Activated CD8-positive, alpha-beta memory T cell treated with anti-CD3 and anti-CD28 coated beads, Interleukin-2, amount 10 ng/mL, durations not matched to agents 7 days and 5 days (primary cell): ENCODE measurements at places on chromosomes 3 and 15. TPM values are rescaled to one million over a fixed set of nuclear protein-coding genes. Genes with fewer than 3 reads are reported as not detected.

The CFAP100 gene
- not detected for total RNA-seq

The IGSF10 gene
- not detected for total RNA-seq

The BLM gene
- total RNA-seq = 92.7 TPM

GRCh38 chr3:159028706-159029105, 226.9 kb downstream of the MFSD1 start:
- no peak overlapping the region for H3K4me3 ChIP-seq
- H3K36me3 ChIP-seq = no peaks in the 10 kb centered on the region
- no peak for DNase-seq

DNA sequence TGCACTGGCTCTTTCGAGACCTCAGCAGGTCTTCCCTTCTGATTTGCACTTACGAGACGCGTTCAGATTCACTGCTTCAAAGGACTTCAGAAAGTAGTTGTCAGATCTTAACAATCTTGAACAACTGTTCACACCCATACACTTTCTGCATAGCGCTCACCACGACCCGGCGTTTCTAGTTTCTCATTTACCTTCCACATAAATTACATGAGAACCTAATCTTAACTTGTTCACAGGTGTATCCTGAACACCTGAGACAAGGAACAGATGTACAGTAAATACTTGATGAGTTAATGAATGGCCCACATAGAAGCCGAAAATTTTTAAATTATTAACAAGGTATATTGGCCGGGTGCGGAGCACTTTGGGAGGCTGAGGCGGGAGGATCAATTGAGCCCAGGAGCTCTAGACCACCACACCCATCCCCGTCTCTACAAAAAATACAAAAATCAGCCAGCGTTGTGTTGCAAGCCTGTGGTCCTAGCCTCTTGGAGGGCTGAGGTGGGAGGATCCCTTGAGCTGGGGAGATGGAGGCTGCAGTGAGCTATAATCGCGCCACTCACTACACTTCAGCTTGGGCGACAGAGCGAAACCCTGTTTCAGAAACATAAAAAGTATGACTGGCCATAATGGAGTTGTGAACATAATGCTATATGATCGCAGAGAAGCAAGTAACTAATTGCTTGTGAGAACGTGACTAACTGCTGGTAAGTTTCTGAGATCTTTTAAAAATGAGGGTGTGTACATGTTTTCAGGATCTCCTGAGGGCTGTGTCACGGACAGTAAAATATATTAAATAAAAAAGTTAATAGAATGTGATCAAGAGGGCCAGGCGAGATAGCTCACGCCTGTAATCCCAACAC, 984 bp upstream of the SMARCC1 start:
- no peak for DNase-seq
- no peaks in the 10 kb centered on the region for H3K27me3 ChIP-seq
- peaks cover 22% of the 10 kb centered on the region for H3K4me1 ChIP-seq
- H3K36me3 ChIP-seq = no peaks in the 10 kb centered on the region

The MED12L gene
- total RNA-seq = 2.2 TPM

GRCh38 chr3:126852511-126852910, 130.4 kb upstream of the PLXNA1 start:
- no peak for DNase-seq
- no peaks in the 10 kb centered on the region for H3K4me1 ChIP-seq
- H3K27me3 ChIP-seq = no peaks in the 10 kb centered on the region
- no peak overlapping the region for H3K4me3 ChIP-seq

DNA sequence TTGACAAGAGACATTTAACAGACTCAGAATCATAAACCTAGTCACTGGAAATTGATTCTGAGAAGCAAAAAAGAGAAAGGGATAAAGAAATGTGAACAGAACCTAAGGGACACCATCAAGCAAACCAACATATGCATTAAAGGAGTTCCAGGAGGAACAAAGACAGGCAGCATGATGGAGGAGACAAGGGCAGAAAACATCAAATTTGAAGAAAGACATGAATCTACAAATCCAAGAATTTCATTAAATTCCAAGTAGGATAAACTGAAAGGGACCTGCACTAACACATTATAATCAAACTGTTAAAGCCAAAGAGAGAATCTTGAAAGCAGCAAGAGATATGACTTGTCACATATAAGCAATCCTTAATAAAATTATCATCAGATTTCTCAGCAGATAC, 122.3 kb downstream of the STT3B start:
- H3K36me3 ChIP-seq = peaks cover 24% of the 10 kb centered on the region
- H3K4me1 ChIP-seq = no peaks in the 10 kb centered on the region
- H3K4me3 ChIP-seq = no peak overlapping the region
- H3K27ac ChIP-seq = no peak overlapping the region
- DNase-seq = no peak

DNA sequence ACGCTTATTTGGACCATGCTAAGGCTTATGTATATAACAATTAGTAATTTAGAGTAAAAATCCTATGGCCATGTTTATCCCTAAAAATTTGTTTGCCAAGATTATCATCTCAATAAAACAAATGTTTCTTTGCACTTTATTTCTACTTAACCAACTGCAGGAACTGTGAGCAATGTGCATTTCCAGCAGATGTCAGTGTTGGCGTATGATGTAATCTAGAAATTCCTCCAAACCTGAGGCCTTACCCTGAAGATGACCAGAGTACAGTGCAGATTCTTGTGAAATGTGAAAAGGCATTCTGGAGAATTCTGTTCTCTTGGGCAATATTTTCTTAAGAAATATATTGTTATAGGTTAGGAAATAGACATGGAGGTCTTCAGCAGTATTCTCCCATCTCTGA, 205.9 kb downstream of the MBNL1 start:
- no peak overlapping the region for H3K4me3 ChIP-seq
- no peak overlapping the region for H3K27ac ChIP-seq
- H3K36me3 ChIP-seq = no peaks in the 10 kb centered on the region
- peaks cover 8% of the 10 kb centered on the region for H3K4me1 ChIP-seq
- H3K27me3 ChIP-seq = peaks cover 3% of the 10 kb centered on the region

- H3K4me3 ChIP-seq = no peak overlapping the region
- peaks cover 2% of the 10 kb centered on the region for H3K27me3 ChIP-seq
- peaks cover 4% of the 10 kb centered on the region for H3K36me3 ChIP-seq
- peaks cover 58% of the 10 kb centered on the region for H3K4me1 ChIP-seq
- peak; percentile 53 for DNase-seq
Observed at GRCh38 chr3:188400494-188401243, 246.7 kb downstream of the LPP start.

- H3K4me3 ChIP-seq = no peak overlapping the region
- peaks cover 4% of the 10 kb centered on the region for H3K4me1 ChIP-seq
- no peaks in the 10 kb centered on the region for H3K36me3 ChIP-seq
- H3K27me3 ChIP-seq = peaks cover 12% of the 10 kb centered on the region
- no peak overlapping the region for H3K27ac ChIP-seq
Observed at GRCh38 chr3:13138833-13139145, 65.6 kb upstream of the IQSEC1 start.

DNA sequence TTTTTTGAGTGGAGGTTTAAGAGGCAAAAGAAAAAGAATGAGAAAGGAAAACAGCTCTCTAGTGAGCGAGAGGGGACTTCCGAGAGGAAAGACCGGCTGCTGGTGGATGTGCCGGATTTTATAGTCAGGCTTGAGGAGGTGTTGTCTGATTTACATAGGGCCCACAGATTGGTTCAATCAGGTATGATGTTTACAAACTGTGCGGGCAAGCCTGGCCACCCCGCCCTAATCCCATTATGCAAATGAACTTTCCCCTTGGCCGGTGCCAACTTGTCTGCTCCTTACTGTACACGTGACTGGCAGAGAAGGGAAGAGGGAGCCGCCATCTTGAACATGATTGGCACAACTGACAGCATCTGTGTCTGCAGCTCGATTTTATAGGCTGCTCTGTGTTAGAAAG, 44.7 kb downstream of the FAM43A start:
- H3K27me3 ChIP-seq = peaks cover 45% of the 10 kb centered on the region
- H3K27ac ChIP-seq = no peak overlapping the region
- no peak for DNase-seq
- no peaks in the 10 kb centered on the region for H3K4me1 ChIP-seq

GRCh38 chr3:186965141-186965879, 35.0 kb downstream of the ST6GAL1 start:
- H3K27ac ChIP-seq = no peak overlapping the region
- peaks cover 49% of the 10 kb centered on the region for H3K36me3 ChIP-seq
- no peak for DNase-seq
- H3K4me1 ChIP-seq = peaks cover 29% of the 10 kb centered on the region

DNA sequence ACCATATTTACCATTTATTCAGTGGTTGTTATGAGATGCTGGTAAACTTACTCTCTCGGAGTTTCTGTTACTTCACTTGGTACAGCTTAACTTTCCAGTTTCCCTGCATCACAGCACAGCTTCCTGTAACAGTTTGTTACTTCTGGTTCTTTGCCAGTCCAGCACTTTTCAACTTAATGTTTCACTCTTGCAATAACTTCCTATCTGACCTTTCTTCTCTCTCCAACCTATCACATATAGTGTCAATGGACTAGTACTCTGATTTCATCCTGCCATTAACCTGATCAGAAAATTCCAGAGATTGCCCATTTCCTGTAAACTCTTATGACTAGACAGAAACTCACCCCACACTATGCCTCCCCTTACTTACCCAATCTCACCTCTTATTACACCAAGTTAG, 3.9 kb upstream of the ATP11B start:
- no peaks in the 10 kb centered on the region for H3K4me1 ChIP-seq
- no peak overlapping the region for H3K27ac ChIP-seq
- no peak for DNase-seq
- H3K4me3 ChIP-seq = no peak overlapping the region

DNA sequence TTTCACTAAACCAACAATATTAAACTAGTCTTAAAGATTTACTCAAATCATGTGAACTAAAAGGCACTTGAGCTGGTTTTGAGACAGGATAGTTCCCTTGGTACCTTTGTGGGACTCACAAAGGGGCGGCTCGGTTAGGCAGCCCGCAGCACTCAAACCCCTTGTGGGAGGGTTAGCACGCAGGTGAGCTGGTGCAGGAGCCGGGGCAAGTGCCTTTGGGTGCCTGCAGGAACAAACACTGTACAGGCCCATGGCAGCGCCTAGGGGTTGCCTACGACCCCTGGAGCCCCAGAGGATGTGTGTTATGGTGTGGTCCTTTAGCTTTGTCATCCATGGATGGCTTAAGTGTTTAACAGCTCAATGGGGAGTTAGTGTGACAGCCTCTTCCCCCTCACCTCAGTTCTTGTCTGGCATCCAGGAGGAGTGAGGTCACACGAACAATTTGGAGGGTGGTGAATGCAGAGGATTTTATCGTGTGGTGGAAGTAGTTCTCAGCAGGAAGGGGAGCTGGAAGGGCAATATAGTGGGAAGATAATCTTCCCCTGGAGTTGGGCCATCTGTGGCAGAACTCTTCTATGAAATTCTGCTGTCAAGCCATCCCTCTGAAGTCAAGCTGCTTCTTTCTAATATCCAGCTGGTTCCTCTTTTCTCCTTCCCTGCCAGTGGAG, 470.9 kb downstream of the RBMS3 start:
- H3K36me3 ChIP-seq = no peaks in the 10 kb centered on the region
- H3K27ac ChIP-seq = no peak overlapping the region
- H3K4me1 ChIP-seq = no peaks in the 10 kb centered on the region
- H3K27me3 ChIP-seq = peaks cover 2% of the 10 kb centered on the region
- no peak overlapping the region for H3K4me3 ChIP-seq
- DNase-seq = no peak

The P2RY14 gene
- total RNA-seq = 4.7 TPM

GRCh38 chr15:73902121-73903020, 23.9 kb upstream of the LOXL1 start:
- H3K4me3 ChIP-seq = no peak overlapping the region
- no peak for DNase-seq
- no peaks in the 10 kb centered on the region for H3K36me3 ChIP-seq
- no peaks in the 10 kb centered on the region for H3K27me3 ChIP-seq
